ENCODE measurements at places on chromosomes 12 and 14. TPM values are rescaled to one million over a fixed set of nuclear protein-coding genes. Genes with fewer than 3 reads are reported as not detected.

GRCh38 chr14:57169901-57170300 lies 98.8 kb downstream of the EXOC5 start:
- no peak for DNase-seq

DNA sequence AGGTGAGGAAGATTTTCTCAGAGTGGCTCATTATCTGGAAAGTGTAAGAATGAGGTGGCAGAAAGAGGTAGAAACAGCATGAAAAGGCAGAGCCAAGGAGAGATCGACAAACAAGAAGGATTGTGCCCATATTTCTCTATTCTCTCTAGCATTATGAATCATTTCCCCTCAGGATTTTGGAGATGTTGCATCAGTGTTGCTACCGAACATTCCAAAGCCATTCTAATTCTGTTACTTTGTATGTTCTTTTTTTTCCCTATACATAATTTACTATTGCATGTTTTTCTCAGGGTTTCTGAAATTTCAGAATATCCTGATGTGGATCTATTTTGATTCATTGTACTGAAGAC lies 61.4 kb downstream of the KICS2 start:
- DNase-seq, result no peak

GRCh38 chr12:14878488-14878887 lies 7.2 kb downstream of the MGP start:
- DNase-seq, result no peak

Gene GNG2
- total RNA-seq, result 6.9 TPM

DNA sequence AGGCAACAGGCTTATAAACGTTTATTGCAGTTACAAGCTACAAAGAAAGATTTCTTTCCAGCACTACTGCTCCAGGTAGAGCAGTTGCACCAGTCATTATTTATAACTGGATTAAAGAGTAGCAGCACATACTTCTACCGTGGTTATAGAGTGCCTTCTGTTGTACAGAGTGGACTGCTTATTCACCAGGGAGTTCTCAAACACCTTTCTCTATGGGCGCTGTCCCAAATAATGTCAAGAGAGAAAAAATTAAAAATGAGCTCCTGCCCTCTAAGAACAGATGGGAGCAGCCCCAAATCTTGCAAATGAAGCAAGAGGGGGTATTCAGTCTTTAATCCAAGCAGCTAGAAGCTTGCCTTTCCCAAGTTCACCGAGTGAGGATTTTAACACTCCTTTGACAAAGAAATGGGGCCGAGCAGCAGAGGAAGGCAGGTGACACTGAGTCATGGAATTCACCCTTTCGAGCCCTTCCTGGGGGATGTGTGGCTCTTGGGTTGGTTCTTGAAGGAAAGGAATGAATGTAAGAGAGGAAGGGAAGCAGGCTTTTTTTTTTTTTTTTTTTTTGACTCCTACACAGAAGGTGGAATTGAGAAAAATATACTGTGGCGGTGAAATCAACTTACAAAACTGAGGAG lies 181.2 kb downstream of the PRKCH start:
- no peak for DNase-seq

Gene DIO2
- total RNA-seq, result 0.53 TPM

Gene GPR137C
- total RNA-seq, result 0.81 TPM

- DNase-seq, result no peak
These were observed 1.8 kb downstream of the ALX1 start for GRCh38 chr12:85281636-85282312.

Gene CCER1
- not detected for total RNA-seq

DNA sequence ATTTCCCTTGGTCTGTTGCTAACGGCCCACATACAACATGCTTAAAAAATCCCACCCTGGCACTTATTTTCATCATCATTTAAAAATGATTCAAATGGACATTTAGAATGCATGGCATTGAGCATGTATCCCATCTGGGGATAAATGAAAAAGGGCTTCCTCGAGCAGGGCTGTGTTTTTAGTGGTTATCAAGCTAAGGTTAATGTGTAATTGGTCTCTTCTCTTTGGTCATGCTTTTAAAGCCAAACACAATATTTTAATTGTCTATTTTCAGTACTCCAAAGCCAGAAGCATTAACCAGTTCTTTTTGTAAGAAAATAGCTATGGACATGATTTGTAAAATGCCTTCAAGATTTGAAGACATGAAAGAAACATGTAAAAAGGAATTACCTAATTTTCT lies 1.9 kb upstream of the TRHDE start:
- DNase-seq, result no peak

Data from MG63 (cell line).